ENCODE measurements at places on chromosomes 4 and X.

- no peak for DNase-seq
Observed at GRCh38 chr4:98515470-98515809, 143.0 kb downstream of the TSPAN5 start.

GRCh38 chrX:131874300-131874699 lies 148.8 kb upstream of the STK26 start:
- no peak for DNase-seq

DNA sequence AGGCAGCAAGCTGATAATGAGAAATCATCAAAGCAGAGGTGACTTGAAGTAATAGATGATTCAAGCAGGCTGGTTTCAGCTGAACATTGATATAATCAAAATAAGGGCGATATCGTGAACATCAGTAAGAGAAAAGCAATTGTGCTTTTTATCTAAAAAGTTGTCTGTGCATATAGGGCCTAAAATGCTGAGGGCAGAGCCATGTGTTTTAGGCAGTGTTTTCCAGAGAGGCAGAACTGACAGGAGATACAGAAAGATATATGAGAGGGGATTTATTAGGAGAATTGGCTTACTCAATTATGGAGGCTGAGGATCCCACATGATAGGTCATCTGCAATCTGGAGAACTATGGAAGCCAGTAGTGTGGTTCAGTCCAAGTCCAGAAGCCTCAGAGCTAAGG lies 136.5 kb upstream of the NPY2R start:
- DNase-seq = no peak

GRCh38 chr4:11765849-11766453 lies 337.3 kb upstream of the HS3ST1 start:
- peak; percentile 34 for DNase-seq

DNA sequence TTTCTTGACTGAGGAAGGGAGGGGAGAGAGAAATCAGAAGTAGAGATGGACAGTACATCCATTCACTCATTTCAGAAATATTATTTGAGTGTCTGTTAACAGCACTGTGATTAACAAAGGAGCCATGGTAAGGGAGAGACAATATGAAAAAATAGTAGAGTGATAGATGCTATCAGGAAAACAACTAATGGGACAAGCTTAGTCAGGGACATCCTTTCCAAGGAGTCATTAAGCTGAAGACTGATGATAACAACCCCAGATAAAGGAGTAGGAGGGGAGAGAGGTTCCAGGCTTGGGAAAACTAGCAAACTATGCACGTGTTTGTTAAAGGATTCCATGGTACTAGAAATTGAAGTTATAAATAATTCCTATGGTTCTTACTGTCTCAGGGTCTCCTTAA lies 122.2 kb downstream of the CBR4 start:
- no peak for DNase-seq

Data from NCI-H510A treated with DMSO at 0.1 percent for 48 hours (cell line).